Suppressor macrophage treated with lipopolysaccharide for 4 hours (primary cell): ENCODE measurements at places on chromosomes 7 and 10.

- DNase-seq = no peak
Measured at GRCh38 chr7:112260911-112261310, 54.4 kb downstream of the ZNF277 start.

GRCh38 chr10:103767756-103768155 is 87.6 kb downstream of the SH3PXD2A start:
- no peak for DNase-seq

GRCh38 chr10:52780391-52781155 is 8.0 kb upstream of the MBL2 start:
- DNase-seq = no peak

DNA sequence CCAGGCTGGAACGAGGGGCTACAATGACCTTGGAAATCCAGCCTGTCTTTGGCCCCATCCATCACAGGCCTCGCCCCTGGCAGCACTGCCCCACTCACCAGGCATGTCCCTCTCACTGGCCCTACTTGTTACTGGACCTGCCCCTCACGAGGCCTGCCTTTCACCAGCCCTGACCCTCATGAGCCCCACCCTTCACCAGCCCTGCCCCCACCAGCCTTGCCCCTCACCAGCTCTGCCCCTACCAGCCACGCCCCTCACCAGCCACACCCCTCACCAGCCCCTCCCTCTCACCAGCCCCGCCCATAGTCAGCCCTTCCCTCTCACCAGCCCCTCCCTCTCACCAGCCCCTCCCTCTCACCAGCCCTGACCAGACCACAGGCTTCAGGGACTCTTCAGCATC is 57.8 kb downstream of the COL26A1 start:
- no peak for DNase-seq

DNA sequence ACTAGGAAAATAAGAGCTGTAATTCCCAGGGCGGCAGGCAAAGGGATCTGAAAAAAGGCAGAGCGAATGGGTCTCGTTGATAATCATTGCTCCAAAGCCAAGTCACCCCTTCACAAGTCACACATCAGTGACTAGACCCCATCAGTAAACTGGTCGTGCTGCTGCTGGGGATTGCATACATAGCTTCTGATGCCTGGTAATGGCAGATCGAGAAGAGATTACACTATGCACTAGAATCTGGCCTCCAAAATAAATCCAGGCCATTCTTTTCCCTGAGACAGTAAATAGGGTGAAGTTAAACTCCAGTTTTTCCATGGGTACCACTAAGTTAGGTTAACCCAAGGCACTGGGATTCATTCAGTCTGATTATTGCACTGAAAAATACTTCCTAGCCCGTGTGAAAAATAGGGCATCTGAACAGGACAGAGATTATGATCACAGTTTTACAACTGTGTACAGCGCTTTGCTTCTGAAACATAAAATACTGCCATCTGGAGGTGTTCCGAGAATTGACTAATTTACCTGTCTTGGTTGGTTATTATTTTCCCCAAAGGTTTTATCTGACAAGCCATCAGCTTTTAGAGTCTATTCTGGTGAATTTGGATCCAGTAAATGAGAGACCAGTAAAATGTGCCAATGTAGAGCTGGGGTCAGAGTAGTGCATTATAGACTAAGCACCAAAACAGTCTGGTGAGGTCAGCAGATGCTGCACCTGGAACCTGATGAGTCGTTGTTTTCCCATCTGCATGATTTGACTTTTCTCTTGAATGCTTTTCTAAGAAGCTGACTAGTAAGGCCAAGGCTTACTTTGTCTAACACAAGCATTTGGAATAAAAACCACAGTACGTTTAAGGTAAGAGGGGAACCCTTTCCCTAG is 82.9 kb upstream of the AFAP1L2 start:
- no peak for DNase-seq
